ENCODE measurements at places on chromosomes 11 and 22. TPM values are rescaled to one million over a fixed set of nuclear protein-coding genes. Genes with fewer than 3 reads are reported as not detected.
A peak's percentile ranks its signal among the peaks of the same experiment; 100 is the strongest.

DNA sequence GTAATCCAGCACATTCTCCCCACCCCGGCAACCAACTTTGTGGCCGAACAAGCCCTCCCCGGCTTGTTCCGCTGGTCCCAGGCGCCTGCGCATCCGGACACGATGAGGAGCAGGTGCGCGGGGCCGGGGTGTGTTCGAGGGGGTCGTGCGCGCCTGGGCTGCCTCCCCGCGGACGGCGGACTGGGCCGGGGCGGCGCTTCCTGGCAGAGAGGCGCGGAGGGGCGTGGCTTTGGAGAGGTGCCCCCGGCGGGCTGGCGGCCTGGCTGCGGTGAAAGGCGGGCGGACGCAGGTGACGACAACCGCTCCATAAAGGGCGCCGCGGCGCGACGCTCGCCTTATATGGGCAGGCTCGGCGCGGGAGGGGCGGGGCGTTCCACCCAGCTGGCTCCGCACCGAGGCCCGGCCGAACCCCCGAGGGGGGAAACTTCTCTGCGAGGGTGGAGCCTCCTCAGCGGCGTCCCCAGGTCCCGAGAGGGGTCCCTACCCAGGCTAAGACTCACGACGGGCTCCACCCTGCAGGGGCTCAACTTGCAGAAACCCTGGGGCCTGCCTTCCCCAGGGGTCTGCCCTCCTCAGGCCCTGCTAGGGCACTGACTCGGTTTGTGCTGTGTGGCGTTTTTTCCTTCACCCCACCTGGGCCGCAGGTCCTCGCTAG, 26.4 kb downstream of the TXN2 start:
- peak overlapping the region; percentile 69 for H3K4me3 ChIP-seq
- DNase-seq: peak; percentile 95
- no peaks in the 10 kb centered on the region for H3K36me3 ChIP-seq
- peak overlapping the region; percentile 60 for H3K27ac ChIP-seq

GRCh38 chr11:117230286-117230961, 1.4 kb downstream of the PCSK7 start:
- no peaks in the 10 kb centered on the region for H3K27me3 ChIP-seq
- H3K4me1 ChIP-seq: peaks cover 40% of the 10 kb centered on the region
- peak overlapping the region; percentile 97 for H3K27ac ChIP-seq

SCO2 gene
- 3.8 TPM for total RNA-seq

GRIK4 gene
- total RNA-seq: not detected

INS gene
- total RNA-seq: not detected

LYVE1 gene
- not detected for total RNA-seq

P2RY2 gene
- total RNA-seq: not detected

Data from activated T-helper 2 cell treated with anti-CD3 and anti-CD28 coated beads, Interferon-gamma antibody, Interleukin-2, Interleukin-4, amounts not matched to agents 10 μg/mL and 5 μg/mL and 100 μg/mL, durations not matched to agents 14 hours and 24 hours and 36 hours (primary cell).